ENCODE measurements at places on chromosomes 5 and 9. TPM values are rescaled to one million over a fixed set of nuclear protein-coding genes. Genes with fewer than 3 reads are reported as not detected.

- no peak for DNase-seq
These were observed 297.4 kb upstream of the TAS2R1 start for GRCh38 chr5:9927521-9927997.

DNA sequence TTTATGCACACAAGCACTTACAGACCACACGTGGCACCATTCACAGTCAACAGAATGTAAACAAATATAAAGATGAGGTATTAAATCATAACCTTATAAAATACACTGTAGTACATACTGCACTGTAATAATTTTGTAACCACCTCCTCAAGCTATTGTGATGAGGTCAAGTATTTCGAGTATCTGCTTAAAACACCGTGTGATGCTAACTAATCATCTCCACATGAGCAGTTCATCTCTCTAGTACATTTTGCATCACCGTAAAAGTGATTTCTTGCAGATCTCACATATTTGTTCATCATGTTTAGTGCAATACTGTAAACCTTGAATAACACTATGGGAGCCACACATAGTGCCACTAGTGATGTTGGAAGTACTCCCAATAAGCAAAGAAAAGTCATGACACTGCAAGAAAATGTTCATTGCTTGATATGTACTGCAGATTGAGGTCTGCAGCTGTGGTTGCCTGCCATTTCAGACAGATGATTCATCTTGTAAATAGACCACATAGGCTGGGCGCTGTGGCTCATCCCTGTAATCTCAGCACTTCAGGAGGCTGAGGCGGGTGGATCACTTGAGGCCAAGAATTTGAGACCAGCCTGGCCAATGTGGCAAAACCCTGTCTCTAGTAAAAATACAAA lies 44.3 kb downstream of the FOXB2 start:
- DNase-seq = no peak

- DNase-seq = no peak
These were observed 41.1 kb upstream of the ERCC6L2 start for GRCh38 chr9:95834281-95834907.

DNA sequence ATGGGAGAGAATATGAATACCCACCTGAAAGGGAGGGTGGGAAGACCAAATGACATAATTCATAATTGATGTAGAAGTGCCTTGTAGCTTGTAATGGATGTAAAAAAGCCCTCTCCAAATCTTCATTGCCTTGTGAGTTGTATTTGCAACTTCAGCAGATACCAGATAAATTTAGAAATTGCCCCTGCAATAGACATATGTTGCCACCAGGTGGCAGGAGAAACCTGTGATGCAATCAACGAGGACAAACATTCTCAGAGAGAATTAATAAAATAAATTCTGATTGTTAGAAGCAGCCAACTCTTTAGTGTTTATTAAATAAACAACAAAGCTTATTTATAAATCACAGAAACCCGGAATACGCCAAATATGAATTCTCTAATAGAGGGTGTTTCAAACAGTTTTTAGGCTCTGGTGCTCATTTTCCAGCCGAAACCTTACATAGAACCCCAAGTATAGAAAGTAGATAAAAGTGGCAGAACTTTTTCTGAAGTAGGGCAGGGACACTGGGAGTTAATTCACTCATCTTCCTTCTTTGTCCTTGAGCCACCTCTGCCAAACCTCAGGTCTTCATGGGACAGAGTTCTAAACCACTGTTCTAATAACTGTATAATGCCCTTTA lies 147.8 kb downstream of the TMEM38B start:
- peak; percentile 36 for DNase-seq

DNA sequence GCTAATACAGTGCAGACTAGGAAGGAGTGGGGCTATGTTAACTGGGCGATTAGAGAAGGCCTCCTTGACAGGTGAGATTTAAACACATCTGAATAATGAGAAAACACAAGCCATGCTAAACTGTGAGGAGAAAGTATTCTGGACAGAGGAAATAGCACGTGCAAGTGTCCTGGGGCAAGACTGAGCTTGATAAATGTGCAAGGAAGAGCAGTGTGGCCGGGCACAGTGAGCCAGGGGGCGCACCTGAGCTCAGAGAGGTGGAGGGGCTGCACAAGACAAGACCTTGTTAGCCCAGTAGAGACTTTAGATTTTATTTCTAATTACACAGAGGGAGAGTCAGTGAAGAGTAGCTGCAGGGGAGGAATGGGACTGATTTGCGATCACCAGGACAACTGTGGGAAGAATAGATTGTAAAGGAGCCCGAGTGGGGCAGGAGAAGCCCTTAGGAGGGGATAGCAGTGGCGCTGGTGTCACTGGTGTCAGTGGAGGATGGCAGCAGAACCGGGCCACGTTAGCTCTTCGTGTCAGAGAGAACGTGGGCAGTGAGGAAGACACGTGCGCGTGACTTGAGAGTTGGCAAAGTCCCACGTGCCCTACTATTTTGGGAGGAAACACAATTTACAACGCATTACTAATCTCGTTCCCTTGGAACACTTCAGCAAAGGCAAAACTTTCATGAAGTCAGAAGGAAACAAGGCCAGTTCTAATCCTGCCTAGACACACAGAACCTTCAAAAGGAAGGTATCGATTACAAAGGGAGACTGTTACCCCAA lies 17.9 kb upstream of the C5orf47 start:
- DNase-seq = no peak

DNA sequence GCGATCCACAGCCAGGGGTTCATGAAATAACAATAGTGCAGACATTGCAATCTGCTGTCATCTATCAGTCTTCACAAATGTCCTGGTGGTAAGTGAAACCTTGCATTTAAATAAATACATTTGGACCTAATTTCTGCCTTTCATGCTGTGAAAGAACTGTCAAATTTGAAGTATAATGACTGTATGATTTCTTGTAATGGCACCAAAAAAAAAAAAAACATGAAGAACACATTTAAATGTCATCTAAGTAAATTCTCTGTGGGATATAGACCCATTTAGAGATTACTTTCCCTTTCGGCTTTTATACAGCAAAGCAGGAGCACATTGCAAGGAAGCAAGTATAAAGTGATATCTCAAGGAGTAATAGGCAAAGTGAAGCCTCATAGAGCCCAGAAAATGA lies 431.5 kb upstream of the SGCD start:
- no peak for DNase-seq

- DNase-seq = no peak
These were observed 4.7 kb upstream of the TNIP1 start for GRCh38 chr5:151085517-151086041.

The PRR7 gene
- total RNA-seq = 22.2 TPM

- DNase-seq = peak; percentile 76
These were observed 34.6 kb upstream of the TNIP1 start for GRCh38 chr5:151115272-151115905.
